ENCODE measurements at places on chromosomes 7 and 10.

DNA sequence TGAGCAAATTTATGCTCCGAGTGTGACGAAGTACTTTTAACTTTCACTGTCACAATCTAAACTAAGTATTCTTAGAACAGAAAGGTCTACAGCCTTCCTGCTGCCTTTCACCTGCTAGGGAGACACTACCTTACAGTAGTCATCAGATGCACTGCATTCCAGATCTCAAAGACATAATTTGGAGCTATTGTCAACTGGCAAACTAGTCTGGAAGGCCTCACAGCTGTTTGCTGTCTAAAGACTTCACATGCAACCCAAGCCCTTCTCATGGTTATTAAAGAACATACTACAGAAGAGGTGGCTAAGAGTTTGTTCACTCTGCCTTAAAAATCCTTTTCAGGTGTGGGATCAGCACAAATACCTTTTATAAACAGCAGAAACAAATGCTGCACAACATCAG lies 91.8 kb upstream of the KCNIP2 start:
- no peak for DNase-seq

DNA sequence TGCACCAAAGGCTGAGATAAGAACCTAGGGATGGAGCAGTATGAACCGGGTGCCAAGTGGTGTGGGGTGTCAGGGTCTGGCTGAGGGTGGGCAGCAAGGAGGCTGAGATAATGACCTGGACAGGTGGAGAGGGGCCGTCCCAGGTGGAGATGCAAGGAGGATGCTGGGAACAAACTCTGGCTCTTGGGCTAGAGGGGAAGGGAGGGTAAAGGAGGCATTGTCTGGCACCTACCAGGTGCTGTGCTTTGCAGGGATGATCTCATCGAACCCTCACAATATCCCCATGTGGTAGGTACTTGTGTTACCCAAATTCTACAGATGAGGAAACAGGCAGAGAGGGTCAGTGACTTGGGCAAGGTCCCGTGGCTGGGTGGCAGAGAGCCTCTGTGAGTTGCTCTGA lies 19.9 kb upstream of the HOXA13 start:
- DNase-seq: no peak

- DNase-seq: no peak
Measured at GRCh38 chr10:11245095-11245479, 227.4 kb downstream of the CELF2 start.

GRCh38 chr7:21967598-21968003 lies 21.9 kb upstream of the CDCA7L start:
- DNase-seq: no peak

DNA sequence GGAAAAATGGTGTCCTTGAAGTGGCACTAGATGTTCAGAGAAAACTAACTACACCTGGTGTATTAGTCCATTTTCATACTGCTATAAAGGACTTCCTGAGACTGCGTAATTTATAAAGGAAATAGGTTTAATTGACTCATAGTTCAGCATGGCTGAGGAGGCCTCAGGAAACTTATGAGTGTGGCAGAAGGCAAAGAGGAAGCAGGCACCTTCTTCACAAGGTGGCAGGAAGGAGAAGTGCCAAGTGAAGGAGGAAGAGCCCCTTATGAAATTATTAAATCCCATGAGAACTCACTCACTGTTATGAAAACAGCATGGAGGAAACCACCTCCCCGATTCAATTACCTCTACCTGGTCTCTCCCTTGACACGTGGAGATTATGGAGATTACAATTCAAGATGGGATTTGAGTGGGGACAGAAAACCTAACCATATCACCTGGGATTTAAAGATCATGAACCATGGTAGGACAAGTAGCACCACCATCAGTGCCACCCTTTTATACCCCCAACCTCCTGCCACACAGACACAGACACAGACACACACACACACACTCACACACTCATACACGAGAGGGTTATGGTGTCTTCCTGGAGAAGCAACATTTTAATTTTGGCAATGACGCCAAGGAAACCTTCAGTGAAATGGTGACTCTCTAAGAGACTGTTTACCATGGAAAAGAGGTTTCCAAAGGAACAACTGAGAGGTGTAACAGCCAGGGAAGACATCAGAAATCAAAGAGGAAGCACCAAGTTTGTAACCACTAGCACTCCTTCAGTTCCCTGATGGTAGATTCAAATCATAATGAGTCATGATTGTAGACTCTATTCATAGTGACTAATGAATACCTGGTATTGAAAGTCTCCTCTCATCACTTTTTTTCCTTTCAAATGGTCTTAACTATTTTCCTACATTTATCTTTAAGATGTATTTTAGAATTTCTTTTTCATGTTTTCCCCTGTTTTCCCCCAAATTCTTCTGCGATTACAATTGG lies 41.8 kb upstream of the WNT16 start:
- DNase-seq: no peak

- DNase-seq: no peak
Measured at GRCh38 chr7:113158756-113159155, 40.4 kb upstream of the SMIM30 start.

DNA sequence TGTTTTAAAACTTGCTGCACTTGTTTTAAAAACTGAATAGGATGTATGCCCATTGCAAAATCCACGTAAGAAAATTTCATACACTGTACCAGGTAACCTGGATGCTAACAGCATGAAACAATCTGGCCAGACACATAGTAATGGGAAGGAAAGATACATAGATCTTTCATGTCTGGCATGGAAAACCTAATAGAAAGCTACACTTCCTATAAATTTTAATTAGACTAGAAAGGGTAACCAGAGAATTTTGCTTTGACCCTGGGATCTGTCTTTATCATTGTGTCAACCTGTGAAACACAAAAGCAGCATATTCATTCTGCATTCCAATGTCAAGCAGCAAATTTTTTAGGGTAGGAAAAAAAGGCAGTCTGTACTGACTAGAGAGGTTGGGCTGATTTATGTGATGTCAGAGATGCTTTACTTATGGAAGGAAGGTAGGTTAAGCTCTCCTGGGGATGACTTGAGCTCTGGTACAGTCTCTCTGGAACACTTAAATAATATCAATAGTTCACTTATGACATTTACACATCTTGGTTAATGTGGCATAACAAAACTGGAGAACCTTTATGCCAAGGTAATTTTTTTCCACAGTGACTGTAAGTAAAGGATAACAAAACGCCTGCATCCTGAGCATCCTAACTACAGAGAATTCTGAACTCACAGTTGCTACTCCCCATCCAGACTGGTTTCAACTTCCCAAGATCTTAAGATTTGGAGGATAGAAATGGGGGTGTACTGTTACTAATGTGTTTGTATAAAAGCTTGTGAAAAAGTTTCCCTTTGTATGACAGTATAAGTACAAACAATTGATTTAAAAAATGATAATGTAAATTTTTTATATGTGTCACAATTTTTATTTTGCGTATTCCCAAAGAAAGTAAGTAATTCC lies 44.7 kb downstream of the DOCK4 start:
- no peak for DNase-seq

DNA sequence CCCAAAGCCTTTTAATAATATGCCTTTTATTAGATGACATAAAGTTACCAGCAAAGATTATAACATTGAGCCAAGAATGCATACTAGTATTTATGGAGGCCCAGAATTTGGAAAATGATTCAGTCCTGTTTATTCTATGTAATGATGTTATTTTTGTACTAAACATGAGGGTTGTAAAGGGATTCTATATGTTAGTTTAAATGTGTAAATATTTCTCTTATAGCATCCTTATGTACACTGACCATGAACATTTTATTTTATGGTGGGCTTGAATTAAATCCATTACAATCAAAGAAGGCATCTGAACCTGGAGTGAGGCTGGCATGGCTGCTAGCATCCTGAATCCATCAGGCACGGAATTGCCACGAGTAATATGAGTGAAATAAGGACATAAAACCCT lies 80.2 kb downstream of the RAB18 start:
- DNase-seq: no peak

GRCh38 chr10:132591166-132591971 lies 53.8 kb downstream of the INPP5A start:
- no peak for DNase-seq

DNA sequence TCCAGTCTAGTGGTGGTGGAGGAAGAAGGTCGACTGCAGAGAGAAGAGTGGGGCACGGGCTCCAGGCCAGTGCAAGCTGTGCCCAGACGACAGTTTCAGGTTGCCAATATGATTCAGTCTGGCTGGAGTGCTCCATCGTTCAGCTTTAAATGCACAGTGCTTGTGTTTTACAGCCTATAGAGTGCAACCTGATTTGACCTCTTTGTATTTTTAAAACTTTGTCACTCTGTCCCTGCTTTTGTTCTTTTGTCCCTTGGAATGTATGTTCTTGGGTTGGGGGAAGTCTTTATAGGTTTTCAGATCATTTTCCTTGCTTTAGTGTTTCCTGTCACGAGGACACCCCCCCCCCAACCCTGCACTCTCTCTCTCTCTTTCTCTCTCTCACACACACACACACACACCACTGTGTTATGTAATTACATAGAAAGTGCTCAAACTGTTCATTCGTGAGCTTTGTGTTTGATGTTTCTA lies 198.0 kb downstream of the CAMK1D start:
- DNase-seq: no peak

- DNase-seq: no peak
Measured at GRCh38 chr10:102384053-102384452, 11.5 kb upstream of the NFKB2 start.

Measured in fibroblast of skin of left quadriceps (primary cell).